ENCODE measurements at places on chromosomes 2 and 18.

GRCh38 chr2:60331115-60331809, 222.2 kb downstream of the BCL11A start:
- DNase-seq: no peak

GRCh38 chr18:13433685-13434084, 215.1 kb downstream of the LDLRAD4 start:
- DNase-seq: no peak

GRCh38 chr2:18077704-18078103, 199.2 kb downstream of the KCNS3 start:
- DNase-seq: no peak

- peak; percentile 30 for DNase-seq
Measured at GRCh38 chr2:158060835-158061435, 40.7 kb upstream of the UPP2 start.

DNA sequence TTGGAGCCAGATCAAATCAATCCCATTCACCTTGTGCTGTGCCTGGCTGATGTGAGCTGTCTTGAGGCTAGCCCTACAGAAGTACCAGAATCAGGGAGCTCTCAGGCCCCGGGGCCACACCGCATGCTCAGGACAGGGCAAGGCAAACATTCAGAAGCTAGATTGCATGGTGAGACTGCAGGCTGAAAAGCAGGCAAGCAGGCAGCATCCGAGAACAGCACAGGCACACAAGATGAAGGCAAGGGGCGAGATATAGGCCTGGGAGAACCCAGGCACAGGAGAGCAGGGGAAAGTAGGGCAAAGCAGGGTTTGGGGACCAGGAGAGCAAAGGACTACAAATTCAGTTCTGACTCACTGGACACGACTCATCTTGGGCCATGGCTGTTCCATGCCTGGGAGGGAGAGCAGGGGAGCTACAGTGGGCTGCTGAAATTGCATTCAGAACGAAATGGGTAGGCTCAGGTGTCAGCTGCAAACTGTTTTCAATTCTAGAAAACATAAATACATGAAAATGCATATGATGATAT, 59.6 kb downstream of the GALNT14 start:
- DNase-seq: no peak

DNA sequence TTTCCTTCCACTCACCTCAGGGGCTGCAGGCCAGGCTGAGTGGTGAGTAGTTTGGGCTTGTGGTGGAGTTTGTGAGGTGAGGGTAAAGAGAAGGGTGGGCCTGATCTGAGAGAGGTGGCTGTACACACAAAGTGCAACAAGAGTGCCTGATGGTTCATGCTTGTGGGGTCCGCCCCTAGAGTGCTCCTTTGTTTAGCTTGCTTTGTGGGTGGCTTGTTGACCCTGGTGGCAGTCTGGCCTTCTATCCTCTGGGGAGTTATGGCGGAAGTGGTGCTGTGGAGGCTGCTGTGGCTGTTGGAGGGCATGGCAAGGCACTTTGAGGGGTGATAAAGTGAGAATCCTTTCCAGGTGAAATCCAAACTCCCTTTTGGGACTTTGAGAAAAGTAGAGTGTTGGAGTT, 10.6 kb downstream of the UBE2F start:
- DNase-seq: no peak

DNA sequence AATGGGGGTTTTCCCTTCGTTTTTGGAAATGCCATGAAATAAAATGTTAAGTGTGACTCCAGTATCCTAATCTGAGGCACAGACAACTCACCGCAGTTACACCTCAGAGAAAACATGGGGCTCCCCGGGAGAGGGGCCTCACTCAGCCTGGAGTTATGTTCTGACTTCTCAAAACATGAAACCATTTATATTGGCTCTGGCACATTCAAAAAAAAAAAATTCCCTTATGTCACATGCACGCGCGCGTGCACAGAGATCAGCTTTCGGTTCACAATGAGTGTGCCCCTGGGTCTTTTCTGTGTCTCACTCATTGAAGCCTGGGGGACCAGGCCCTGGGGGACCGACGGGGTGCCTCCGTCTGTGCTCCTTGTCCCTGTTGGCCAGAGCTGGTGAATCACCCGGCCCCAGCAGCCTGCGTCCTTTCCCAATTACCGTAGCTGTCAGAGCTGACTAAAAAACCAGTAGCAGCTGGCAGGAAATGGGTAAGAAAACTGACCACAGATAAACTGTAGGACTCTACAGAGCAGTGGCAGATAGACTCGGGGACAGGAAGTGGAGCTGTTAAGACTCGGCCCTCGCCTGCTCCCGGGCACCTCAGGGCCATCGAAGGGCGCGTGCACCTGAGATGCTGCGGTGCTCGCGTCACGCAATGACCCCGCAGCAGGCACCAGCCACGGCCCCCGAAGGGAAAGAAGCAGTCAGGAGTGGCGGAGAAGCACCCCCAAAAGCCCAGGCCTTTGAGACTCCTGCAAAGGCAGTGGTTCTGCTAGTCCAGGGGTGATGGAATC, 138.3 kb upstream of the ID2 start:
- DNase-seq: no peak

Data from epithelial cell of proximal tubule (primary cell).